ENCODE measurements at places on chromosomes 6 and 20.

DNA sequence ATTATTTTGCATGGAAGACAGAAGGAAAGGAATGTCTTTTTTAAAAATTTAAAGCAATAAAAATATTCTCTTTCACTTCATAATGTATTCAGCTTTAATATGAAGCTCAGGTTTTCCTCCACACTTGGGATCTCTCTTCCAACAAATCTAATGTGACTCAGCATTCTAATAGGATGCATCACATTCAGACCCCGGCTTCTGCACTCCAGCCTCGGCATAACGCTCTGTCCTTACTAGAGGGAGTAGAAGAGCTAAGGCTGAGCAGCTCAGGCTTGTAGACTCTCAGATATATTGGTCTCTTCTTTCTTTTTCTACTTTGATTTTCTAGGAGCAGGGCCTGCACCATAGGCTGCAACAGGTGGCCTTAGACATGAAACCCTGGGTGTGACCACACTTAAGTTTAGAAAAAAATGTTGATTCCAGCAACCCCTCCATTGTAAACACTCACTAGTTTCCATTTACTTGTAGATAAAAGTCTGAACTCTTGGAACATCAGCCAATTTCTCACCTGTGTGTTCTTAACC lies 161.7 kb downstream of the PAK5 start:
- no peak for DNase-seq

- no peak for DNase-seq
Measured at GRCh38 chr20:63772781-63773518, 33.4 kb downstream of the SLC2A4RG start.

- no peak for DNase-seq
Measured at GRCh38 chr20:53842301-53843099, 227.9 kb downstream of the BCAS1 start.

DNA sequence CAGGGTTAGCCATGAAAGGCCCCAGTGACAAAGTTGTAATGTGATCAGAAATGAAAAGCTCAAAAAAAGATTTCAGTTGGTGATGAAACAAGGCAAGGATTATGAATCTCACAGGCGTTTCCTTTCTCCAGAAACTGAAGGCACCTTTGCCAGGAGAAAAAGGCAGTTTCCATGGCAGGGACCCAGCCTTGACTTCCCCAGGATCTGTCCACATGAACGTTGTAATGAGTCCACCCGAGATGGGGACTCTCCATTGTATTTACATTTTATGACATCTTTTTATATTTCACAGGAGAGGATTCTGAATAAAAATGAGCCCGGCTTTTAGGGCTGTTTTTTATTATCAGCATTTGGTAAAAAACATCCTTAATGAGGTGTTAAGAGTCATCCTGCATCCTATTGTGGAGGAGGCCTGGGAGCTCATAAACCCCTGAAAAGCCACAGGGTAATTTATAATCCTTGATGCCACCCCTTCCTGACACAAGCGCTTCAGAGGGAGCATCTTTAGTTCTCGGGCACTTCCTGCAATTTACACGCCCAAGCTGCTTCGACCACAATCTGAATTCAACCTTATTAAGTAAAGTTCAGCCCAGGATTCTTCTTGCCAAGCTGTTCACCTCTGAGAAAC lies 74.1 kb upstream of the SALL4 start:
- DNase-seq, result no peak
